Renal pelvis (tissue), 12 donors: ENCODE measurements at places on chromosomes 5 and 9.
A peak's percentile ranks its signal among the peaks of the same experiment; 100 is the strongest.

- no peak for DNase-seq
These were observed 33.0 kb downstream of the LHX3 start for GRCh38 chr9:136171801-136172411.

- DNase-seq: peak; percentile 12
These were observed 60.3 kb downstream of the STX17 start for GRCh38 chr9:99966716-99967115.

GRCh38 chr5:84618262-84618661, 233.6 kb upstream of the EDIL3 start:
- DNase-seq: no peak

DNA sequence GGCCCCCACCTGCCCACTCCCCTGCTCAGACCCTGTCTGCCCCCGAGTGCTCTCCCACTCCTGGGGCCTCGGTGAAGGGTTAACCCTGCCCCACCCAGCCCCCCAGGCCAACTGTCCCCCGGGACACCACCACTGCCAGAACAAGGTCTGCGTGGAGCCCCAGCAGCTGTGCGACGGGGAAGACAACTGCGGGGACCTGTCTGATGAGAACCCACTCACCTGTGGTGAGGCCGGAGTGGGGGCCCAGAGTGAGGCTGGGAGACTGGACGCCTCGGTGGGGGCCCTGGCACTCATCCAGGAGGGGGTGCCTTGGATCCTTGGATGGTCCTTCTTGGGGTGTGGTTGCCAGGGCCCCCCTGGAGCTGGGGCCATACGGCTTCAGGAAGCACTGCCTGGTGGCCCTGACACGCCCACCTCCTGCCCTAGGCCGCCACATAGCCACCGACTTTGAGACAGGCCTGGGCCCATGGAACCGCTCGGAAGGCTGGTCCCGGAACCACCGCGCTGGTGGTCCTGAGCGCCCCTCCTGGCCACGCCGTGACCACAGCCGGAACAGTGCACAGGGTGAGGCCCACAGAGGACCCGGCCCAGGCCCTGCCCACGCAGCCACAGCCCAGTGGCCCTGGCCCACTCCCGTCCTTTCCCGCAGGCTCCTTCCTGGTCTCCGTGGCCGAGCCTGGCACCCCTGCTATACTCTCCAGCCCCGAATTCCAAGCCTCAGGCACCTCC, 2.1 kb downstream of the MAMDC4 start:
- DNase-seq: no peak

DNA sequence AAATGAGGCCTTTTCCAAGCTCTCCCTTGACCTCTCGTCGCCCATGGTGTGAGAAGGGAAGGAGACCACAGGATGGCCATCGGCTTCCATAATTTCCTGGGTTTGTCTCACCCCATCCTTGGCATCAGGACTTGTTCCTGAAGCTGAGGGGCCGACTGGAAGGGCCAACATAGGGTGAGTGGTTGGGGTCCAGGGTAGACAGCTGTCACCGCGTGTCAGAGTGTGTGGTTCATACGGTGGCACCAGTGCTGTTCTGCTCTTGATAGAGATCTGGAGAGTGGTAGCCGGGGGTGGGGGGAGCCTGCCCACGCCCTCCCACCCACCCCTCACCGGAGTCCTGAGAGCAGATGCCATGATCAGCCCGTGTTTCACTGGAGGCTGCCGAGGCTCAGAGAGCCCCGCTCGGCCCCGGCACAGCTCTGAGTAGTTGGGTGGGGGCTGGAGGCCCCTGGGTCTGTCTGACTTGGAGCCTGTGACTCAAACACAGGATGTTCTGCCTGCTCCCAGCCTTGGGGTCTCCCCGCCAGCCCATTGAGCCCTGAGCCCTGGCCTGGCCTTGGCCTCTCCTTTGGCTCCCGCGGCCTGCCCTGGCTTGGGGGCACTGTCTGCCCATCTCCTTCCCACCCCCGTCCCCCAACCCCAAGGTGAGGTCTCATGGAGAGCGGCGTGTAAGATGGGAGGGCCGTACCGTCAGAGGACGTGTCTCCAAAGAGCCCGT, 53.1 kb upstream of the IER5L start:
- DNase-seq: no peak

DNA sequence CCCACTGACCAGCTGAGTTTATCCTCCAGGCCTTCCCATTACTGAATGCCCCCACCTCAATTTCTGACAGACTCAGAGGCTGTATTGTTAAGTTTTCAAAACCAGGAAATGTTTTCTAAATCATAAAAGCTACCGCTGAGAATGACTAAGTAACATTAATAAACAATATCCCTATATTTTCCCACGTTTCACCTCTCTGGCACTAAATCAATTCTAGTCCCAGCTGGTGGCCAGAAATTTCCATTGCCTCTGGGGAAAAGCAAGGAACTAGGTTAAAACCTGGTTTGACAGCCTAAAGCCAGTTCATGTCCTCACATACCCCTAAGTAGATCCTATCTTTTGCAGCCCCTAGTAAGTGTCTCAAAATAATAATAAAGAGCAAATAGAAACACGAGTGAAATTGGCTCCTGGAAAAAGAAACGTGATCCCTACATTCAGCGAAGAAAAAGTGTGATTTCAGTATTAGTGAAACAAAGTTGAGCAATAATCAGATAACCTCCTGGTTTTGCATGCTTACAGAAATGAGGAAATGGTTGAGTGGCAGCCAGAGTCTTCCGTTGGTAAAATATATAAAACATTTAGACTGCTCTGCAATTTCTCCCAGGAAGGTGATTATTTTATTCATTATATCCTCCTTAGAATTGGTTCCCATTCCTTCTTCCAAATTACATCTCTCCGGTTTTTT, 110.9 kb downstream of the ESM1 start:
- no peak for DNase-seq

GRCh38 chr5:139638736-139639618, 9.2 kb upstream of the CXXC5 start:
- no peak for DNase-seq

DNA sequence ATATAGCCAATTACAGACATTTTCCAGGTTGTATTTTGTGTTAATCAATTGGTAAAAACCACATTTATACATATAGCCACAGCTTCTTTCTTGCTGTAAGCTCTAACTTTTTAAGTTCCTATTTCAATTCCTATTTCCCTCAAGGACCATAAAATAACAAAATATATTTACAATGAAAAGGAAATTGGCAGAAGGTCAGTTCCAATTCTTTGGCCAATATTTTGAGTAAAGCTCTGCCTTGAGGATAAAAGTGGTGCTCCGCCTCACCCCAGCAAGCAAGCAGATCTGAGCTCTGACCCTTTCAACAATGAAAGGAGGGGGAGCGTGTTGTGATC, 203.4 kb upstream of the RASEF start:
- DNase-seq: no peak

DNA sequence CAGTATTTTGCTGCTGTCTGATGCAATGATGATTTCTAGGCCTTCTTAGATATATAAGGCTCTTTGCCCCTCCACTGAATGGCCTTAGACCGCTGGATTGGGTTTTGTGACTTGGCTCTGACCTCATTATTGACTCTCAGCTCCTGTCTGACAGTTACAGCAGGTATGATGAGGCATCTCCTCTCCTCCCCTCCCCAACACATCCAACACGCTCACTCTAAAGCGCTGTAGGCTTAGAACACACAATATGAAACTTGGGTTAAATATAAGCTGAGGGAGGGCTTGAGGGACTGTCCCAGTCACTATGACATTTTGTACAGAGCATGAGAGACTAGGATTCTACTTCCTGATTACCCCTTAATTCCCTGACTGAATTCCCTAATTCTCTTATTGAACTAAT, 18.8 kb upstream of the CER1 start:
- no peak for DNase-seq

GRCh38 chr5:78760366-78760765, 111.8 kb upstream of the LHFPL2 start:
- DNase-seq: no peak

GRCh38 chr5:28748446-28748845, 1710.1 kb upstream of the CDH9 start:
- no peak for DNase-seq

DNA sequence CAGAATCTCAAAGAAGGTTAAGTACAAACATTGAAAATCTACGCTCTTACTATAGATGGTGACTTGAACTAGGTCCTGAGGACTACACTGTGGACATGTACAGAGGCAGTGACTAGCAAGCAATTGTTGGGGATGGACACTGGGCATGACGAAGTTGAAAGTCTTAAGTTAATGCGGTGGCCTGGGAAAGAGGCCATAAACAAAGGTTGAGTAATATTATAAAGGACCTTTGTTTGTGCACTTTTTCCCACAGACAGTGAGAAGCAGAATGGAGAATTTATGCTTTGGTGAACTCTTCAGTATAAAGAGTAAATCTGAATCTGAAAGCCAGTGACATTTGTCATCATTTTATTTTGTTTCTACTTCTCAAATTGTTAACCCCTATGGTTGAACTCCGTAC, 15.3 kb downstream of the ALDH1A1 start:
- no peak for DNase-seq

GRCh38 chr9:133754688-133755227, 16.6 kb upstream of the SARDH start:
- DNase-seq: no peak

DNA sequence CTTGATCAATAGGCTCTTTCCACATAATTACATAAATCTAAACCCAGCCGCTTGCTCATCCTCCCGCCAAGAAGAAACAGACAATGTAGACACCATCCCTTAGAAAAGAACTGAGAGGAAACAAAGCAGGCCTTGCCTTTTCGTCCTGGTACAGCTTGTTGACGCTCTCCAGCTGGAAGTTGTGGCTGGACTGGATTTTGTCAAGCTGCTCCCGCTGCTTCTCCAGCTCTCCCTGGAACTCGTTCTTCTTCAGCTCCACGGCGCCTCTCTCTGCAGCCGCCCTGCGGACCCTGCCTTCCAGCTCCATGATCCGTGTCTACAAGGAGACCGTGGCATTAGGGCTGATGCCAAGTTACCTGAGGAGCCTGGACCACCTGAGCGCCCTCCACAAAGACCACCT, 22.1 kb downstream of the GOLM1 start:
- peak; percentile 35 for DNase-seq

GRCh38 chr9:129712634-129713401, 40.0 kb downstream of the PTGES start:
- DNase-seq: no peak

- DNase-seq: peak; percentile 9
These were observed 628.2 kb upstream of the KLF4 start for GRCh38 chr9:108117795-108118194.

GRCh38 chr9:19229595-19230354, 718 bp upstream of the DENND4C start:
- no peak for DNase-seq

- no peak for DNase-seq
These were observed 98.4 kb downstream of the ADRB2 start for GRCh38 chr5:148924817-148925216.

- DNase-seq: no peak
These were observed 87.0 kb downstream of the ZNF618 start for GRCh38 chr9:113963017-113963620.

- no peak for DNase-seq
These were observed 52.4 kb downstream of the DMRT2 start for GRCh38 chr9:1102642-1102970.

- DNase-seq: no peak
These were observed 174.4 kb downstream of the CARTPT start for GRCh38 chr5:71893451-71893850.

GRCh38 chr5:161340012-161340411, 206.5 kb downstream of the GABRB2 start:
- DNase-seq: no peak

DNA sequence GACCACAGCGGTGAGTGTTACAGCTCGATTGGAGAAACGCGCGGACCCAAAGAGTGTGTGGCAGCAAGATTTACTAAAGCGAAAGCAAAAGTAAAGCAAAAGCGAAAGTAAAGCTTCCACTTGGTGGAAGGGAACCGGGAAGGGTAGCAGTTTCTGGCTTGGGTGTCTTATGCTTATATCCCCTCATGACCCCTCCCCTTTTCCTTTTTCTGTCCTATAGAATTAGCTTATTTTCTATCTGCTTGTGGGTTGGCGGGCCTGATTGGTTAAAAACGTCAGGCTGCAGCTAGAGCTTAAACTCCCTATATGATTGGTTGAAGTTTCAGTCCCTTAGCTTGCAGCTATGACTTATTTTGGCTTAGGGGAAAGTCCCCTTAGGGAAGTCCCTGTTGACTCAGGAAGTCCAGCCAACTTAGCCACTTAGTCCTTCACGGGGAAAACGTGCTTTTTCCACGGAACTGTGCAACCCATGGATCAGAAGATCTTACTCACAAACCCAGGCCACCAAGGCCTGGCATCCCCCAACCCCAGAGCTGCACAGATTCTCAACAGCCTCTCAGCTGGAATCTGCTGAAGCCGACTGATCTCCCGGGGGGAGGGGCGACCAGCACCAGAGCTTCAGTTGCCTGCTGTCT, 114.2 kb upstream of the ADAMTS16 start:
- DNase-seq: no peak

DNA sequence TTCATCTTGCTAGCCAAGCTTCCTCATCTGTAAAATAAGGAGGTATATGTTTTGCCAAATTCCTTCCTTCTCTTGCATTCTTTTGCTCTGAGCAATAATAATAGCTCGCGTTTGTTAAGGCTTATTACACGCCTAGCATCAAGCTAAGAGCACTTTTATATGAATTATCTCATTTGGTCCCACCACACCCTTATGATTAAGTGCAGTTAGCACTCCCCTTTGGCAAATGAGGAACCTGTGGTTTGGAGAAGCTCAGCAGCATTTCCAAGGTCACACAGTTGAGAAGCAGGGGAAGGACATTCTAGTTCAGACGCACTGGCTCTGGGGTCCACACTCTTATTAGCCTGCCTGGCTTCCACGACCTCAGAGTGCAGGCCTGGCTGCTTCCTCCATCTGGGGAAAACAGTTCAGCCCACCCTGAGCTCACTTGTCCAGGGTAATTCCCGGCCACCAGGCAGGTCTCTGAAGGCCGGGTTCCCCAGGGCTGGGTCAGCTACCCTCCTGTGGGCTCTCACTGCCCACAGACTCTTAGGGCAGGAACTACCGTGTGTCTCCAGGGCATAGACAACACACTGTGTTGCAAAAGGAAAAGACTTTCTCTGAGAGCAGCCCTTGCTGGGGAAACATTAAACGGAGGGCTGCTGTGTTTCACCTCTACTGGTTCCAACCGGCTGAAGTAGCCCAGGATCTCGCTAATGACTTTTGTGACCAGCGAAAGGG, 9.9 kb upstream of the FBP1 start:
- no peak for DNase-seq

DNA sequence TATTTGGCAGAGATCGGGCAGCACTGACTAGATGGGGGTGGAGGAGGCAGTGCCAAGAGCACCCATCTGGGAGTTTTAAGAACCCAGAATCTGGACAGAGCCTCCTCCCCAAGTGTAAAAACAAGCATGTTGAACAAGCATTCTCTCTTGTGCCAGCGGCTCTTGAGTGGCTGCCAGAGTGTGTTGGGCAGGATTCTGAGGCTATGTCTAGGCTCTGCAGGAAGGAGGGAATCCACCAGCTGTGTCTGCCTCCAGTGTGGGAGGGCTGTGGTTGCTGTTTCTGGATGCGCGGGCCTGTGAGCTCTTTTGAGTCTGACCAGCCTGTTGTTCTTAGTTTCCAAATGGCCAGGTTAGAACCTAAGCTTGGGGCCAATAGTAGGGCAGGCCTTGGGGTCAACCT, 39.8 kb downstream of the HMCN2 start:
- DNase-seq: no peak

- peak; percentile 63 for DNase-seq
These were observed 90.4 kb downstream of the PGM5 start for GRCh38 chr9:68446836-68447235.
